Calu3 (cell line): ENCODE measurements at places on chromosomes 12 and 14.

DNA sequence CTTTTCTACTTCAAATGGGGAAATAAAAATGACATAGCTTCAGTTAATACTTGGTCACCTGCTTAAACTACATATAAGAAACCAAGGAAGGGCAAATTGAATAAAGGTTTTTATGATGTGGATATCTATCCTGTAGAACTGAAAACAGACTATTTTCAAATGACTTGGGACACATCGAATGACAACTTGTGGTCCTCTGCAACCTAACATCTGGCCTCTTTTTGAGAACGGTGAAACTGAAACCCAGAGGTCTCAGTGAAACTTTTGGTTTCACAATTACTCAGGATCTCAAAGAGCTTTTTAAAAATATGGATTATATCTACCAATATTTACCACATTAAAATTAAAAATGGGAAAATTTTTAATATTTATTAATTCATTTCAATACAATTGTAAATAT is 65.2 kb downstream of the PPP2R5E start:
- H3K27me3 ChIP-seq: no peaks in the 10 kb centered on the region
- DNase-seq: no peak
- no peaks in the 10 kb centered on the region for H3K36me3 ChIP-seq
- peaks cover 26% of the 10 kb centered on the region for H3K4me1 ChIP-seq

DNA sequence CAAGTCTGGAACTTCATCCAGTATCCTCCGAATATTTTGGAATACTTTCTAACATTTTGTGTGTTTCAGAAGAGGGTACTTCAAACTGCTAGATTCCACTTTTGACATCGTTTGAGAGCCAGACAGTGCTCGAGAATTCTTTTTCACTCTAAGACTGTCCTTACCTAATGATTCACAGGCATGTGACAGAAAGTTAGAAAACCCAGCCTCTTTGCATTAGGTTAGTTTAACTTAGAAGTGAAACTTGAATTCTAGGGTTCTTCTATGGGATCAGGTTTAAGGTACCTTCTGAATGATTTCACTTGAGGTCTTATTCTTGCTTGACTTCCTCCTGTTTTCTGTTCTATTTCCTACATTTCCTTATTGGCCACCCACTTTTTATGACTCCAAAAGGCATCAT is 431.8 kb downstream of the SLC6A15 start:
- H3K36me3 ChIP-seq: no peaks in the 10 kb centered on the region
- H3K27me3 ChIP-seq: no peaks in the 10 kb centered on the region
- no peak overlapping the region for H3K4me3 ChIP-seq
- no peak overlapping the region for H3K27ac ChIP-seq
- H3K4me1 ChIP-seq: no peaks in the 10 kb centered on the region
- DNase-seq: no peak

GRCh38 chr12:6341417-6342139 is at the start of gene TNFRSF1A:
TNFRSF1A (minus strand) TSS chr12:6342076; CDS start chr12:6341814, 262 bp downstream.
- peaks cover 45% of the 10 kb centered on the region for H3K4me1 ChIP-seq
- H3K27me3 ChIP-seq: no peaks in the 10 kb centered on the region
- H3K4me3 ChIP-seq: no peak within 1 kb of the TSS
- DNase-seq: peak; percentile 65
- peaks cover 18% of the 10 kb centered on the region for H3K36me3 ChIP-seq

DNA sequence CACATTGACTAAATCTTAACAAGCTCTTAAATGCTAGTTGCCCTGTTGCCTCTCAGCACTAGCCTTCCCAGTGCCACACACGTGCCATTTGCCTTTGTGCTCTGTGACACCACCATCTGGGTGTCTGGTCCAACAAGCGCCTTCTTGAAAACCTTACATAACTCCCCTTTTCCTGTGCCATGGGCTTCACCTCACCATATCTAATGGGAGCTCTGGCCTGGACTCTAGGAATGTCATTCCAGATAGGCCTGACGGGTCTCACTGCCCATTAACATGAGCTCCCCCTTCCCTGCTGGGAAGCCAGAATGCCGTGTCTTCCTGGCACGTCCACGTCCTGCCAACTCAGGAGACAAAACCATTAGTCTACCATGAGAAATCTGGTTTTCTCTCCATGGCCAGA is 24.4 kb downstream of the SSPN start:
- no peaks in the 10 kb centered on the region for H3K4me1 ChIP-seq
- H3K27me3 ChIP-seq: no peaks in the 10 kb centered on the region
- DNase-seq: no peak
- no peak overlapping the region for H3K4me3 ChIP-seq
- no peaks in the 10 kb centered on the region for H3K36me3 ChIP-seq

GRCh38 chr12:52007158-52007921 is 594 bp downstream of the TAMALIN start:
- H3K4me1 ChIP-seq: no peaks in the 10 kb centered on the region
- no peak overlapping the region for H3K27ac ChIP-seq
- DNase-seq: no peak
- no peak overlapping the region for H3K4me3 ChIP-seq

DNA sequence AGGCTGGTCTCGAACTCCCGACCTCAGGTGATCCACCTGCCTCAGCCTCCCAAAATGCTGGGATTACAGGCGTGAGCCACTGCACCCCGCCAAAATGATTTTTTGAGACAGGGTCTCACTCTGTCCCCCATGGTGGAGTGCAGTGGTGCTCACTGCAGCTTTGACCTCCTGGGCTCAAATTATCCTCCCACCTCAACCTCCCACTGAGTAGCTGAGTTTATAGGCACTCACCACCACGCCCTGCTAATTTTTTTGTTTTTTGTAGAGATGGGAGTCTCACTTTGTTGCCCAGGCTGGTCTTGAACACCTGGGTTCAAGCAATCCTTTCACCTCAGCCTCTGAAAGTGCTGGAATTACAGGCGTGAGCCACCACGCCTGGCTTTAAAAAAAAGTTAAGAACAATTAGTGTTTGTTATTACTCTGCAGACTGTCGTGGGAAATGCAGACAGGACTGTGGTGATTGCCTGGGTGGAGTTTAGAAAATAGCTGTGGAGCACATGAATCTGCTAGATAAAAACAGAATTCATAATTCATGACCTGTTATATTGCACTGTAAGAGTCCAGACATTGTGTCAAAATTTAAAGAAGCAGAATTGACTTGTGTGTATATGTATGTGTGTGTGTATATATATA is 9.2 kb upstream of the COX6A1 start:
- peaks cover 9% of the 10 kb centered on the region for H3K4me1 ChIP-seq
- no peak overlapping the region for H3K27ac ChIP-seq
- H3K4me3 ChIP-seq: no peak overlapping the region
- H3K27me3 ChIP-seq: peaks cover 14% of the 10 kb centered on the region
- H3K36me3 ChIP-seq: no peaks in the 10 kb centered on the region

- H3K4me3 ChIP-seq: peak overlapping the region; percentile 35
- peaks cover 81% of the 10 kb centered on the region for H3K4me1 ChIP-seq
- H3K36me3 ChIP-seq: peaks cover 43% of the 10 kb centered on the region
- H3K27ac ChIP-seq: peak overlapping the region; percentile 55
- no peak for DNase-seq
Observed at GRCh38 chr12:64666054-64666914, 56.0 kb downstream of the RASSF3 start.

GRCh38 chr14:60815371-60815770 is 80.8 kb downstream of the MNAT1 start:
- H3K27me3 ChIP-seq: no peaks in the 10 kb centered on the region
- H3K27ac ChIP-seq: peak overlapping the region; percentile 88
- H3K4me1 ChIP-seq: peaks cover 8% of the 10 kb centered on the region
- H3K4me3 ChIP-seq: no peak overlapping the region

- no peak for DNase-seq
- no peak overlapping the region for H3K27ac ChIP-seq
- H3K27me3 ChIP-seq: no peaks in the 10 kb centered on the region
- H3K4me1 ChIP-seq: peaks cover 35% of the 10 kb centered on the region
- no peak overlapping the region for H3K4me3 ChIP-seq
Observed at GRCh38 chr14:24873551-24873950, 176.4 kb downstream of the STXBP6 start.

- peaks cover 11% of the 10 kb centered on the region for H3K4me1 ChIP-seq
- peaks cover 10% of the 10 kb centered on the region for H3K36me3 ChIP-seq
- DNase-seq: peak; percentile 52
- no peak overlapping the region for H3K4me3 ChIP-seq
- no peaks in the 10 kb centered on the region for H3K27me3 ChIP-seq
Observed at GRCh38 chr14:74988131-74988530, 14.6 kb upstream of the EIF2B2 start.

GRCh38 chr12:113870890-113871289 is 95.2 kb downstream of the RBM19 start:
- no peaks in the 10 kb centered on the region for H3K36me3 ChIP-seq
- DNase-seq: no peak
- H3K4me3 ChIP-seq: no peak overlapping the region
- H3K27me3 ChIP-seq: no peaks in the 10 kb centered on the region
- H3K27ac ChIP-seq: no peak overlapping the region

DNA sequence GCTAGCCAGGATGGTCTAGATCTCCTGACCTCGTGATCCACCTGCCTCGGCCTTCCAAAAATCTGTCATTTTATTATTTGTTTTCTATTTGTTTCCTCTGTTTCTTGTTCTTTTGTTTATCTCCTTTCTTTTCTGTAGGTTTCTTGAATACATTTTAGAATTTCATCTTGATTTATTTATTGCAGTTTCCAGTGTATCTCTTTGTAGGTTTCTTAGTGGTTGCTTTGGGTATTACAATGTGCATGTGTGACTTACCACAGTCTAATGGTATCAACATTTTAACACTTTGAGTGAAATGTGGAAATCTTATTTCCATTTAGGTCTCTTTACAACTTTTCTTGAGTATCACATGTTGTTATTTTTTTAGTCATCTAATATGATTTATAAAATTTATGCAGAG is 29.9 kb upstream of the MUCL1 start:
- DNase-seq: no peak
- no peak overlapping the region for H3K27ac ChIP-seq
- H3K4me3 ChIP-seq: no peak overlapping the region
- peaks cover 14% of the 10 kb centered on the region for H3K27me3 ChIP-seq
- H3K4me1 ChIP-seq: no peaks in the 10 kb centered on the region

GRCh38 chr14:69643430-69644200 is 32.2 kb downstream of the SUSD6 start:
- H3K4me3 ChIP-seq: peak overlapping the region; percentile 54
- peaks cover 32% of the 10 kb centered on the region for H3K36me3 ChIP-seq
- no peaks in the 10 kb centered on the region for H3K27me3 ChIP-seq
- H3K27ac ChIP-seq: peak overlapping the region; percentile 99
- H3K4me1 ChIP-seq: peaks cover 54% of the 10 kb centered on the region
- peak; percentile 88 for DNase-seq

DNA sequence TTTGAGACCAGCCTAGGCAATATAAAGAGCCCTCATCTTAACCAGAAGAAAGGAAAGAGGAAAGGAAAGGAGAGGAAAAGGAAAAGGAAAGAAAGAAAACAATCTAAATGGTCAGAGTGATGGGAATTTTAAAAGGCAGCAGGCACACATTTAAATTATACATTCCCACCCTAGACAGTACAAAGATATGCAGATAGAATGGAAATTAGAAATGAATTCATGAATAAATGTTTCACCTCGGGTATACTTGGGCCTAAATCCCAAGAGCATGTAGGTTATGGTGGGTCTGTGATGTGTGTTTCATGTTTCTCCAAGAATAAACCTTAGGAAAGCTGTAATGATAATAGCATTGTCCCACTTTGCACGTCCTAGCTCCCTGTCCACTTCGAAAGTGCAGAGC is 104.6 kb upstream of the SLCO1C1 start:
- no peak overlapping the region for H3K27ac ChIP-seq
- no peaks in the 10 kb centered on the region for H3K4me1 ChIP-seq
- no peak overlapping the region for H3K4me3 ChIP-seq
- DNase-seq: no peak

- no peak overlapping the region for H3K4me3 ChIP-seq
- no peaks in the 10 kb centered on the region for H3K27me3 ChIP-seq
- no peak overlapping the region for H3K27ac ChIP-seq
- H3K4me1 ChIP-seq: peaks cover 8% of the 10 kb centered on the region
- no peak for DNase-seq
- no peaks in the 10 kb centered on the region for H3K36me3 ChIP-seq
Observed at GRCh38 chr14:71388336-71388735, 481.1 kb downstream of the PCNX1 start.

DNA sequence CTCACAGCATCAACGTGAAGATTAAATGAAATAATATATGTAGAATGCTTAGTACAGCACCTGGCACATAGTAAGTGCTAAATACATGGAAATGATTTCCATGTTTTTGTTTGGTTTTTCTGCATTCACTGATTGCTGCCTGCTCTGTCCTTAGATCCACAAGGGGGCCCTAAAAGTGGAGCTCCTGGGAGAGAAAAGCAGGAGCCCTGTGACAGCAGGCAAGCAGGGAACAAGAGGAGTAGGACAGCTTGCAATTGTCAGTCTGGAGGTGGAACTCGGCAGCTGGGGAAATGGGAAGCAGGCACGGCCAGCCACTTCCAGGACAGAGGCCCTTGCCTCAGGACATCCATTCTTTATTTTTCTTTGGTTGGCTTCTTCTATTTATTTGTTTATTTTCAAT is 292.9 kb downstream of the BMP4 start:
- no peak overlapping the region for H3K27ac ChIP-seq
- no peaks in the 10 kb centered on the region for H3K4me1 ChIP-seq
- no peaks in the 10 kb centered on the region for H3K36me3 ChIP-seq
- DNase-seq: peak; percentile 28
- H3K4me3 ChIP-seq: no peak overlapping the region

DNA sequence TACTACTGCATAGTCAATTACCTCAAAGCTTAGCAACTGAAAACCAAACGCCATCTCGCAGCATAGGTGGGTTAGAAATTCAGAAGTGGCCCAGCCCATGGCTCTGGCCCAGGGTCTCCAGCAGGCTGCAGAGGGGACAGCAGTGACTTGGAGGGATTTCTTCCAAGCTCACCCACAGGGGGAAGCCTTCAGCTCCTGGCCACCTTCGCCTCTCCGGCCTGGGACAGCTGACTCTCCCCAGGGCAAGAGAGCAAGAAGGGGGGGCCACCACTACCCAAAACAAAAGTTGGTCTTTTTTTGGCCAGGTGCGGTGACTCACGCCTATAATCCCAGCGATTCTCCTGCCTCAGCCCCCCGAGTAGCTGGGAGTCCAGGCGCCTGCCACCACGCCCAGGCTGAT is 32.2 kb upstream of the ANKRD9 start:
- peaks cover 4% of the 10 kb centered on the region for H3K36me3 ChIP-seq
- H3K4me1 ChIP-seq: no peaks in the 10 kb centered on the region
- H3K27ac ChIP-seq: no peak overlapping the region
- no peak overlapping the region for H3K4me3 ChIP-seq
- DNase-seq: no peak
- peaks cover 40% of the 10 kb centered on the region for H3K27me3 ChIP-seq

DNA sequence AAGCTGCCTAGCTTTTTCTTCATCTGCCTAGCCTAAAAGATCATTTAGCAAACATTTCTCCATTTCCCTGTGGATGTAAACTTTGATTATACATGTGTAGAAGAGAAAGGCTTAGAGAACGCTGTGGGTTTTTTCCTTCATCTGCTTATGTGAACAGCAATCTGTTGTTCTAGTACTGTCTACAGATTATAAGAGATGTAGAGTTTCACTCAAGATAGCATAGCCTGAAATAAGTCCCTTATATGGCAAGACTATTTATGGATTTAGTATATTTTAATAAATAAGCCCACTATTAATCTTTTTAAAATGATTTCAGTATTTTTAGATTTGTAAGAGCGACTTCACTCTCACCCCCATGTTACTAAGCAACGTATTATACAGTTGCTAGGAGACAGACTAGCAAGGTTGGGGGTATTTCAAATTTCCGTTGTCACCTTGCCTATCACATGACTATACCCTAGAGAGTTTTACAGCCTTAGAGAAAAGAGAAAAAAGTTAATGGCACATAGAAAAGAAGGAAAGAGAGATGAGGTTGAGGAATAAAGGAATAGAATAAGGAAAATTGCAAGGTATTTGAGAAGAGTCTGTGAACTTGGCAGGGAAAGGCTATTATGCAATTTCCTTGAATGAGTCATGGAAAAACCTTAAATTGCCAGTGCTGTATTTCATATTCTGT is 12.2 kb upstream of the TUBA1A start:
- H3K27me3 ChIP-seq: no peaks in the 10 kb centered on the region
- no peak overlapping the region for H3K4me3 ChIP-seq
- H3K27ac ChIP-seq: peak overlapping the region; percentile 83
- no peak for DNase-seq
- H3K36me3 ChIP-seq: peaks cover 6% of the 10 kb centered on the region
